ENCODE measurements at places on chromosomes 3 and 15. TPM values are rescaled to one million over a fixed set of nuclear protein-coding genes. Genes with fewer than 3 reads are reported as not detected.

GRCh38 chr3:125200731-125201139 is 11.8 kb downstream of the SLC12A8 start:
- DNase-seq = no peak

DNA sequence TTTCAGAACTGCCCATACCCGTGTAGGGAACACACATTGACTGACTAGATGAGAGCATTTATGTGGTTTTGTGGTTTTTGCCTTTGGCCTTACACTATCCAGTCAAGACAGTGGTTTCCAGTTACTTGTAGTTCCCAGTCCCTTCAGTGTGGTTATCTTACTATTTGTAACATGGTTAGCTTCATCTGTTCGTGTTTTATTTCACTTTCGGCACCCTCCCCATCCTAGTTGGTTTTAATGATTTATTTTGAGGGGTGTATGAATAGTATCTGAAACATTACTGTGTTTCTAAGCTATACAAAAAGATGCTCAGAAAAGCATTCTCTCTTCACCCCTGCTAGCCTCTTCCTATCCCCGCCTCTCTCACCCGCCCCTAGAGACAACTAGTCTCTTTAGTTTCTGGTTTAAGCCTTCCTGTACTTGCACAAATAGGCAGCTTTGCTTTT is 14.1 kb downstream of the LYSMD4 start:
- no peak for DNase-seq

GRCh38 chr3:33717616-33717865 is 513 bp downstream of the CLASP2 start:
- peak; percentile 49 for DNase-seq

- no peak for DNase-seq
These were observed 75.5 kb upstream of the XCR1 start for GRCh38 chr3:46102780-46103130.

DNA sequence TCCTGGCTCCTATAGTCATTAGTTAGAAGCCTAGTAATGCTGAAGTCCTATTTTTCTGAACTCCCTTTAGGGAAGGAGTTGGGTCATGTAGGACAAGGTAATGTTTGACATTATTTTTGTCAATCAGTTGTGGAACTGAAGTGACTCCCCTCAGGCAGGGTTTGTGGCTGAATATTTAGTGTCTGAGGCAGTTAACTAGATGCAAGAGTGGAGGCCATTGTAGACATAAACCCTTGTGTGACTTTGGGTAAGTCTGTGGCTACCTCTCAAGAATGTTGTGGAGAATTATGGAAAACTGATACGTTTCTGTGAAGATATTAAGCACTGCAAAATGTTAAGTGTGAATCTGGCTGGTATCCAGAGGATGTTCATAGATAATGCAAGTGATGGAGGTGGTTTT is 125.2 kb upstream of the PHLDB2 start:
- no peak for DNase-seq

- no peak for DNase-seq
These were observed 69.1 kb upstream of the XCR1 start for GRCh38 chr3:46096336-46096735.

DNA sequence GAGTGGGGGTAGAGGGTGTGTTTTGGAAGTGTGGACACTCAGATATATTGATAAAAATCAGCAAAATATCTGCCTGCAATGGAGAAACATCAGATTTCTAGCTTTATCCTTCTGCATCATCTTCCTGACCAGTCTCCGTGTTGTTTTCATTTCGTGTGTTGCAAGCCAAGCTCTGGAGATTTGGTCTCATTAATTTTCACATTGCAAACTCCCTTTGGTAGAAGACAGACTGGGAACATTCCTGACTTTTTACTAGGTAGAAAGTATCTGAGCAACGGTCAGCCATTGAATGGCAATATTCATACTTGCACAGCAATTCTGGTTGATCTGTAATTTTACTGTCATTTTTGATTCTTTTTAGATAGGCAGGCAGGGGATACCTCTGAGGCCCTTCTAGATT is 30.4 kb downstream of the FSTL1 start:
- no peak for DNase-seq

GRCh38 chr3:173938616-173939015 is 541.1 kb downstream of the NLGN1 start:
- no peak for DNase-seq

GRCh38 chr15:48925714-48926223 is 38.0 kb downstream of the SHC4 start:
- DNase-seq = no peak

The CAND2 gene
- 46.9 TPM for total RNA-seq
